ENCODE measurements at places on chromosomes 7 and 10. TPM values are rescaled to one million over a fixed set of nuclear protein-coding genes. Genes with fewer than 3 reads are reported as not detected.

The ZNF716 gene
- total RNA-seq: not detected

The CYP2C9 gene
- total RNA-seq: not detected

The TMEM176A gene
- not detected for total RNA-seq

The C7orf57 gene
- total RNA-seq: 0.21 TPM

The HOXA2 gene
- not detected for total RNA-seq

The MAGI2 gene
- total RNA-seq: 1.7 TPM

The UTF1 gene
- total RNA-seq: not detected

The BNIP3 gene
- 262 TPM for total RNA-seq

The ZNF783 gene
- total RNA-seq: 11.5 TPM

The DYDC2 gene
- total RNA-seq: not detected

The UCN3 gene
- not detected for total RNA-seq

The NKX1-2 gene
- 2.2 TPM for total RNA-seq

The KCNMA1 gene
- 16.8 TPM for total RNA-seq

The TFR2 gene
- total RNA-seq: 1.3 TPM

The COX19 gene
- 11.5 TPM for total RNA-seq

The FAM180A gene
- not detected for total RNA-seq

The CYP3A5 gene
- 2.8 TPM for total RNA-seq

The ITIH2 gene
- not detected for total RNA-seq

The NXPH1 gene
- total RNA-seq: not detected

The IDE gene
- total RNA-seq: 26.9 TPM

The MUC3A gene
- not detected for total RNA-seq

The KIAA1549 gene
- total RNA-seq: 0.21 TPM

The SPDYE2B gene
- not detected for total RNA-seq

The MYO1G gene
- total RNA-seq: under 0.01 TPM

The AKR1C3 gene
- total RNA-seq: 246 TPM

The RPS24 gene
- total RNA-seq: 5,935 TPM

The GSDME gene
- 54.0 TPM for total RNA-seq

The ZDHHC6 gene
- total RNA-seq: 19.5 TPM

The STOX1 gene
- total RNA-seq: 0.21 TPM

The BLNK gene
- total RNA-seq: 5.5 TPM
